Choroid plexus epithelial cell (primary cell): ENCODE measurements at places on chromosomes 4 and X.

DNA sequence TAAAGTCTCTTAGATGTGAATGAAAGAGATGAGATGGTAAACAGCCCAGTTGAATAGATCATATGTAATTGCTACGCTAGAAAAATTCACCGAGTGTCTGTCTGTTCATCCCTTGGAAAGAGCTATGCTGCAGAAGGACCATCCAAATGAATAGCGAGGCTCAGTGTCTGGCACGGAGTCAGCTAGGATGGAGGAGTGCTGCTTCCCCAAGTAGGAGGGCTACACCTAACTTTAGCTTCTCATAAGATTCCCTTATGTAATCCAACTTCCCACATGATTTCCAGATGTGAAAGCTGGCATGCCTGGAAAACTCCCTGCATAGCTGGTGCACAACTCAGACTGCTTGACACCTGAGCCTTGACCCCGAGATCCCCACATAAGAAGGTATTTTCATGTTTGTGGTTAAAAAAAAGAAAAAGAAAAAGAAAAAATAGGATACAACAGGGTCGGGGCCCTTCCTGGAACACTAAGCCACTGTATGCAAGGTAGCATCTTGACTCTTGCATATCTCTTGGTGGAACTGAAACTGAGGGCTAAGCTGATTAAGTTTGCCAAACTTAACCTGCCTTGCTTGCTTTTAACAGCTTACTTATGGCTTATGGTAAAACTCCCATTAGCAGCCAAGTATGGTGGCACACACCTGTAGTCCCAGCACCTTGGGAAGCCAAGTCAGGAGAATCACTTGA lies 82.3 kb downstream of the FREM3 start:
- DNase-seq = no peak

DNA sequence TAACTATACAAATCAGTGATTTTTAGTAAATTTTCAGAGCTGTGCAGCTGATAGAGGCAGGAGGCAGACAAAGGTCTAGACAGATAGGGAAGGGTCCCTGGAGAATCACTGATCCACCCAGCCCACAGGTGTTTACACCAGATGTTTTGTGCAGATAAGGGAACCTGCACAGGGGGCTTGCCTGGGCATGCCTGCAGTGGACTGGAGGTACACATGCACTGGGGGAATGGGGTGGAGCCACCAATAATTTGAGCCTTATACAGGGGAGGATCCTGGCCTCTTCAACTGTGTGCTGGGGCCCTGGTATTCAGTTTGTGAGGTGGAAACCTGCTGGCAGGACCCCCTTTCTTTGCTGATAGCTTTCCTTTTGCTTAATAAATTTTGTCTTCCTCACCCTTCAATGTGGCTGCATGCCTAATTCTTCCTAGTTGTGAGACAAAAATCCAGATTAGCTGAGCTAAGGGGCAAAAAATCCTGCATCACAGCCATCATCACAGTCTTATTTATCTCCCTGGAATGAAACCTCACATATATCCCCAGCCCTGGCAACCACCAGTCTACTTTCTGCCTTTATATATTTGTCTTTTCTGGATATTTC lies 102.8 kb downstream of the KDM6A start:
- no peak for DNase-seq

GRCh38 chr4:1172971-1173757 lies 781 bp upstream of the SPON2 start:
- peak; percentile 86 for DNase-seq

- DNase-seq = no peak
Measured at GRCh38 chr4:5992171-5992827, 25.9 kb downstream of the C4orf50 start.

DNA sequence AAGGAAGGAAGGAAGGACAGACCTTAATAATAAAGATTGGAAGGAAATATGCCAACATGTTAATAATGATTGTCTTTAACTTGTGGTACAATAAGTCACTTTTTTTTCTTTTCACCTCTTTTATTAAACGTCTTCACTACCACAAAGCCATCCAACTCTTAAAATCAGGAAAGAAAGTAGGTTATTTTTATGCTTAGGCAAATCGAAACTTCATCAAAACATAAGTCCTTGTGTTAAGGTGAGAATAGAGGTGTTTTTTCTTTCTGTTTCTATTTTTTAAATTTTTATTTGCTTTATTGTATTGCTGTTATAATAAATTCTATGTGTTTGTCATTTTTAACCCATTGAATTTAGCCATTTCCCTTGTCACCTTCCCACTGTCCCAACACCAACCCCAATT lies 26.5 kb downstream of the BLOC1S4 start:
- DNase-seq = no peak

DNA sequence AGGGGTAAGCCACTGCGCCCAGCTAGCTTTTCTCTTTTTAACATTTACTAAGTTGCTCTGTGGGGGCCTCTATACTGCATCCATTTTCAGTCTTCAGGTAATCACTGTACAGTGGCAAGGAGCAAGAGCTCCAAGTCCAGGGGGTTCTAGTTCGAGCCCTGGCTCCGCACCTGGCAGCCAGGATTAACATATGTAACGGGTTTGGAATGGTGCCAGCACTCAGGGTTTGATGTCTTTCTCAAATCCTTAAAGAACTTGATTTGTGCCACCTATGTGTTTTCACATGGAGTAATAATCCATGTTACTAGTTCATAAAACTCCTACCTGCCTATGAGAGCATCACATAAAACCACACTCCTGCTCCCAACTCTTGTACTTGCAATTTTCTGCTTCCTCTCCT lies 4.5 kb downstream of the GRPEL1 start:
- DNase-seq = no peak

GRCh38 chrX:94524867-94525266 lies 850.9 kb downstream of the FAM133A start:
- no peak for DNase-seq

DNA sequence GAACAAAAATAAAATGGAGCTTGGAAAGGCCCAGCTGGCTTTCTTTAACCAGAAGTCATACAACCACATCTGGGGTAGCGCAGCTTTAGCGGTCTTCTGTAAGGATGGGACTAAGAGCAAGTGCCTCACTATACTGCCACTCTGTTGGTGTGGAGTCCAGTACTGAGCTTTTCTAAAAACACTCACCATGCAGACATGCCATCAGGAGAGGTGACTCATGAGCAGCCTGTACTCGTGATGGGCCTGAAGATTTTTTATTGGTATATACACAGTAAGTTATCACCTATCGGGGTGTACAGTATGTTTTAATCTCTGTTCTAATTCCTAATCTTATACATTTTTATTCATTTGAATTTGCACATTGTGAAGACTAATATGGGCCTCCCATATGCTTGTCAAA lies 9.6 kb downstream of the PPP3CA start:
- DNase-seq = peak; percentile 66

DNA sequence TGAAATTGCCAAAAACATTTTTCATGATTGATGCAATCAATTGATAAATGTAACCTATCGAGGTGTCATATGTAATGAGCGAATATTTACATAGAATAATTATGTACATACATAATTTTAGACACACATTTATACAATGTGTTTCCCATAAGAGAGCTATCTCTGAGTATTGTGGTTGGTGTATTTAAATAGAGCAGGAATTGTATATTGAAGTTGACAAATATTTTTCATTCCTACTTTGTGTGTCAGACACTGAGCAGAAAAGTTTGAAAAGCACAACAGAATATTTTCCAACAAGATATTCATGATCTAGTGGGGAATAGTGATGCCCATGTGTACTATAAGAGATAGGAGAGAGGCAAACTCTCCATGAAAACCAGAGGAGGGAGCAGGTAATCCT lies 295.2 kb downstream of the ANKRD50 start:
- DNase-seq = no peak
